ENCODE measurements at places on chromosomes 2 and 18.

- DNase-seq: no peak
Observed at GRCh38 chr2:172083628-172084394, 1.5 kb upstream of the DLX1 start.

- DNase-seq: no peak
Observed at GRCh38 chr2:143529118-143529720, 400.0 kb downstream of the ARHGAP15 start.

- no peak for DNase-seq
Observed at GRCh38 chr2:47155091-47155876, at the start of gene STPG4. TSS of gene STPG4 (minus strand) at chr2:47155308. CDS start at chr2:47155251, 57 bp downstream.

DNA sequence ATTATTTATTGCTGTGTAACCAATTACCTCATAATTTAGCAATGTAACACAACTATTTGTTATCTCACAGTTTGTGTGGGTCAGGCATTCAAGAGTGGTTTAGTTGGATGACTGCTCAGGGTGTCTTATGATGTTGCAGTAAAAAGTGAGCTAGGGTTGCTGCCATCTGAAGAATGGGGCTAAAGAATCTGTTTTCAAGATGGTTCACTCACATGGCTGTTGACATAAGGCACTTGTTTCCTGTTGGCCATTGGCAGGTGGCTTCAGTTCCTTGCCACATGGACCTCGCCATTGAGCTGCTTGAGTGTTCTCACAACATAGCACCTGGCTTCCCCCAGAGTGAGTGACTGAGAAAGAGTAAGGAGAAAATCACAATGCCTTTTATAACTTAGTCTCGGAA is 123.2 kb downstream of the TMEM17 start:
- DNase-seq: no peak

- no peak for DNase-seq
Observed at GRCh38 chr2:143392358-143392757, 263.1 kb downstream of the ARHGAP15 start.

- no peak for DNase-seq
Observed at GRCh38 chr2:237307474-237307873, 106.5 kb downstream of the COL6A3 start.

GRCh38 chr2:135490376-135490775 is 40.6 kb downstream of the ZRANB3 start:
- no peak for DNase-seq

DNA sequence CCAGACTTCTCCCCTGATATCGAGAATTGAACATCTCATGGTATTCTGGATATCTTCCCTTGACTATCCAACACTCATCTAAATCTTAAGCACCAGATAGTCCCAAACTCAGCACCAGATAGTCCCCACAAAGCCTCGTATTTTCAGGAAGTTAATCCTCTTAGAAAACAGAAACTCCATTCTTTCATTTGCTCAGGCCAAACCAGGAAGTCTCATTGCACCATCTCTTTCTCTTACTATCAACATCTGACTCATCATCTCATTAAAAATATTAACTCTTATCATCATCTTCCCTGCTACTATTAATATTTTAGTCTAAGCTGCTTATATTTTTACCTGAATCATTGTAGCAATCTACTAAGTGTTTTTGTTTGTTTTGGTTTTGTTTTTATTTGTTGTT is 286.4 kb downstream of the GALNT13 start:
- DNase-seq: peak; percentile 23

DNA sequence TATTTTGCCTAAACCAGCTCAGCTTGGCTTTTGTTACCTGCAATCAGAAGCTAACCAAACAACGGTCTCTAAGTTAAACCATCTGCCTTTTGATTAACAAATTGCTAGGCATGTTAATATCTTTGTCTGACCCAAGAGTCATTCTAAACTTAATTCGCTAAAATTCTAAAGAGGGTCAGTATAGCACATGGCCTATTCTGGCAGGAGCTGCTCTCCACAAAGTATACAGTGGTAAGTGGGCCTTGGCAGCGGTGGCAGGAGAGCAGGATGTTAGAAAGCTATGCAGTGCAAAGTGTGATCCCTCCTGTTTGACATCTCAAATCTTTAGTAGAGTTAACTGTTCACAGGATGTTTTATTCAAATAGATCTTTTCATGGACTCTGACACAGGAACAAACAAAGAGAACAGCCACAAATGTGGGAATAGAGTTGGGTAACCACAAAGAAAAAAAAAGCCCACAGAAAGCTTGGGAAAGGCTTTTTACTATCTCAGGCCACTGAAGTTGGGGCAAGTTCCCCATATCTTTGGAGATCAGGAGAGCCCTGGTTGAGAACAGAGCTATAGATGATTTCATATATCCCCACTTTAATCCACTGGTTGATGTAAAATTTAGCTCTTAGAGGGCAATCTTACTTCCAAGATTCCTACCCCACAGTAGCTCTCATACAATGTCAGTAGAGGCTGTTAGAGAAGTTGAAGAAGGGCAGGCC is 10.6 kb downstream of the CFAP210 start:
- no peak for DNase-seq

- no peak for DNase-seq
Observed at GRCh38 chr2:157857881-157858280, 18.2 kb downstream of the ACVR1 start.

DNA sequence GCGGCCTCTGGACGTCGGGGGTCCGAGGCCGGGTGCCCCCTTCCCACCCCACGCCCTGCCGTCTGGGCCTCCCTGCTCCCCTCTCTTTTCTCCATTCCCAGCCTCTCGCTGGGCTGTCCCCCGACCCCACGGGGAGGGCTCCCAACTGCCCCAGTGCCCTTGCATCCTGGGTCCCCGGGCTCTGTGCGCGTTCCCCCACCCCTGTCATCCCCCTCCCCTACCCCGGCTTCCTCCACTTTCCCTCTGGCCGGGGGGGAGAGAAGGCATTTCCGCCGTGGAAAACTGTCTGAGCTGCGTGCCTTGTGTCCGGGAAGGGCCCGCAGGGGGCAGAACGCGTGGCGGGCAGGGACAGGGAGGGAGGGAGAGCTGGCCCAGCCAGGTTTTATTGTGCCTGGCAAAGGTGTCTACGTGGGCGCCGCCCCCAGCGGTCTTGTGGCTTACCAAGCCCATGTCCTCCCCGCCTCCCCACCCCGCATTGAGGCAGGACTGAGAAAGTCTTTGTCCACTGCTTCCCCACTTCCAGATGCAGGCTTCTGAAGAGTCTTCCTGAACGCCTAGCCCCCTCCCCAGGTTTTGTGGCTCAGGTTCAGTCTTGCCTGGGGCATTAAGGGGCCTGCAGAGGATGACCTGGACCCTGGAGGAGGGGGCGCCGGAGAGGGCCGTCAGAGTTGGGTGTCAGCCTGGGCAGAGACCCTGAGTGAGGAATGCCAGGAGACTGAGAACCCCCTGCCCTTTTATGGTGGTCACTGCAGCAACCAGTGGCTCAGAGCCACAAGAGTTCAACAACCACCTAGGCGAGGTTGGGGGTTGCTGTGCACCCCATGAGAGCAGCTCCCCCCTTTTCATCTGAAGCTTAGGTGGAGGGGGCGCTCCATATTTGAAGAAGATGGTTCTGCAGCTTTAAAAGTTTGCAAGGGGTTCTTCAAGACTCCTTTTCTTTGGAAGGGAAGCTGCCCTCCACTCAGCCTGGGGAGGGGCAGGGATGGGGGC is 1.3 kb downstream of the ITM2C start:
- DNase-seq: no peak
